ENCODE measurements at places on chromosomes 5 and 9. TPM values are rescaled to one million over a fixed set of nuclear protein-coding genes. Genes with fewer than 3 reads are reported as not detected.

DNA sequence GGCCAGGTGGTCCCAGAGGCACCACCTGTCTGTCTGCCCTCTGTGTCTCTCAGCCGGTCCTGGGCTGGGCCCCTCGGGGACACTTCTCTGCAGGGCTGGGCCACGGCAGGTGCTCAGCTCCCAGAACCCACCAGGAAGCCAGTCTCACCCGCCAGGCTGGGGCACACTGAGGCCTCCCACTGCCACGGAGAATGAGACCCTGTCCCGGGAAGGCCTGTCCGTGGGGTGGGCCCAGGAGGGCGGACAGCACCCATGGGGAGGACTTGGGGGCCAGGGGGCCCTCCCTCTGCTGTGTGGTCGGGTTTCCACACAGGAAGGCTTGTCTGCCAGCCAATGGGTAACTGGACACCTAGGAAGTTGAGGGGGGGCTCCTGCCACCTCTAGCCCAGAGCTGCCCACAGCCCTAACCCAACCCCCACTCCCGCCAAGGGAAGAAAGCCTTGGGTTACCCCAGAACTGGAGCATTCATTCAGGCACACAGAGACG is 4.1 kb upstream of the TUBB4B start:
- no peak for DNase-seq

GRCh38 chr5:69493396-69494133 is 975 bp downstream of the OCLN start:
- peak; percentile 32 for DNase-seq

- no peak for DNase-seq
Observed at GRCh38 chr9:129990269-129991010, 52.5 kb downstream of the FNBP1 start.

DNA sequence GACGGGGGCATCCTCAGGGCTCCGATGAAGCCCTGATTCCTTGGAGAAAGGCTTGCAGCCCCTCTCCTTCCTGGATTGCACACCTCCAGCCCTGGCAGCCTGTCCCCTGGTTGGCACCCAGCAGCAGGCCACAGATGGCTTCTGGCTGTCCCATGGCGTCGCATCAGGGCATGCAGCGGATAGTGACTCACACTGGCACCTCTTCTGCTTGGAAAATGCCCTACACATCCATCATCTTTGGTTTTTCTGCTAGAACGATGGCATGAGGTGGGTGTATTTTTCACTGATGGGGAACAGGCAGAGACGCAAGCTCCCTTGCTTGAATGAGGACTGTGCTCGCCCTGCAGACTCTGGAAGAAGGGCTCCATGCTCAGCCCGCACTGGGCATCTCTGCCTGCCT is 23.2 kb upstream of the IER5L start:
- no peak for DNase-seq

- DNase-seq: no peak
Observed at GRCh38 chr5:138533973-138534941, 8.8 kb downstream of the ETF1 start.

- DNase-seq: no peak
Observed at GRCh38 chr9:33320230-33320567, 29.9 kb downstream of the NFX1 start.

DNA sequence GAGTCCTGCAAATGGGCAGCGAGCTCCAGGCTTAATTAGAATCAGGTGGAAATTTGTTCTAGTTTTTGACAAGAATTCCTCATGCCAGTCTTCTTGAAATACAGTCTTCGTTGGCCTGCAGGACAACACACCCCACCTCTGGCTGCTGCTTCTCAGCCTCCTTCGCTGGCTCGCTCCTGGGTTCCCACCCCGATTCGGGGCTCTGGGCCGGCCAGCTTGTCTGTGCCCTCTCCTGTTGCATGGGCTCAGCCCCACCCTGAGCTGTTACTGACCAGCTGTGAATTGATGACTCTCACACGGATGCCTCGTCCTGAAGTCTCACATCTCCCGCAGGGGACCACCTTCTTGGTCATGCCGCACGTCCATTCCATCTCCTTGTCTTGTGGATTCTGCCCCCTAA is 21.0 kb downstream of the PSD2 start:
- no peak for DNase-seq

PTGS1 gene
- 3.4 TPM for total RNA-seq

GRCh38 chr5:178438796-178439195 is 151.4 kb downstream of the COL23A1 start:
- no peak for DNase-seq

- no peak for DNase-seq
Observed at GRCh38 chr9:17342696-17343095, 207.9 kb downstream of the CNTLN start.

C5orf46 gene
- 2.8 TPM for total RNA-seq

- DNase-seq: no peak
Observed at GRCh38 chr9:90898228-90898627, 96.6 kb downstream of the SYK start.

- no peak for DNase-seq
Observed at GRCh38 chr9:95498641-95499040, 18.1 kb downstream of the PTCH1 start.

DNA sequence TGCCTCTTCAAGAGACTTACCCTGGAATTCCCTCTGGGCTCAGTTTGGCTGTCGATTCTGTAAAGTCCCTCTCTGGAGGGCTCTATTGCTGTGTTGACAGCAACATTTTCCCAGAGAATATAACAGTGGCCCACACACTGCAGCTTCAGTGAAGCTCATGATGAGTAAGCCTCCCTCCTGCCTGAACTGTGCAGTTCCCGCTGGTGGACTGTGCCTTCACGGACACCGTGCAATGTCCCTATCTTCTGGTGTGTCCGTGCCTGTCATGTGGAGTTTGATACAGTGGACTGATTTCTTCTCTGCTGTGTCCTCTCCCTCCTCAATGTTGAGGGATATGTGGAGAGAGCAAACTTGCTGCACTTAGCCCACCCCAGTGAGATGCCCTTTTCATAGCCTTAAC is 109.0 kb downstream of the NTRK2 start:
- no peak for DNase-seq

DNA sequence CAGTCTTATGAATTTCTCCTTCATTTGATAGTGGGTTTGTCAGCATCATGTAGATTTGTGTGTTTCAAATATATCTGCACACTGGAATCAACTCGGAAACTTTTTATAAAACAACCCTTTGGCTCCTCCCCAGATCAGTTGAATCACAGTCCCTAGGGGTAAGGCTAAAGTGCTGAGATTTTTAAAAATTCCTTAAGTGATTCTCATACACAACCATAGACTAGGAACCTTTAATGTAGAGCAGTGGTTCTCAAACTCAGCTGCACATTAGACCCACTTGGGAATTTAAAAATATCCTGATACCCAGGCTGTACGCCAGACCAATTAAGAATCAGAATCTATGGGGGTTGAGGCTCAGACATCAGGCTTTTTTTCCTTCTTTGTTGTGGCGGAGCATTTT is 17.5 kb upstream of the JAK2 start:
- no peak for DNase-seq

PCDHGA8 gene
- 9.1 TPM for total RNA-seq

DNA sequence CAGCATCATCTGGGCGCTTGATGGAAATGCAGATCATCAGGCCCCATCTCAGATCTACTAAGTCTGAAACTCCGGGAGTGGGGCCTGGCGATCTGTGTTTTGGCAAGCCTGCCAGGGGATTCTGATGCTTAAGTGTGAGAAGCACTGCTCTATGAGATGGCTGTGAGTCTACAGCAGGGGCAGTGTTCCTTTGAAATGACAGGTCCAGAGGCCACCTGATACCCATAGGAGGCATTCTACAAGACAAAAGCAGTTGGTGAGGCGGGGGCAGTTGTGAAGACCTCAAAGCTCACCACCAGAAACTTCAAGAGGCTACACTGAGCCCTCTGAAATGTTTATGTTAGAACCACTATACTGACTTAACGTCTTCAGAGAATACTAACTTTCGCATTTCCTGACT is 86.9 kb upstream of the SPATA31D4 start:
- no peak for DNase-seq

DNA sequence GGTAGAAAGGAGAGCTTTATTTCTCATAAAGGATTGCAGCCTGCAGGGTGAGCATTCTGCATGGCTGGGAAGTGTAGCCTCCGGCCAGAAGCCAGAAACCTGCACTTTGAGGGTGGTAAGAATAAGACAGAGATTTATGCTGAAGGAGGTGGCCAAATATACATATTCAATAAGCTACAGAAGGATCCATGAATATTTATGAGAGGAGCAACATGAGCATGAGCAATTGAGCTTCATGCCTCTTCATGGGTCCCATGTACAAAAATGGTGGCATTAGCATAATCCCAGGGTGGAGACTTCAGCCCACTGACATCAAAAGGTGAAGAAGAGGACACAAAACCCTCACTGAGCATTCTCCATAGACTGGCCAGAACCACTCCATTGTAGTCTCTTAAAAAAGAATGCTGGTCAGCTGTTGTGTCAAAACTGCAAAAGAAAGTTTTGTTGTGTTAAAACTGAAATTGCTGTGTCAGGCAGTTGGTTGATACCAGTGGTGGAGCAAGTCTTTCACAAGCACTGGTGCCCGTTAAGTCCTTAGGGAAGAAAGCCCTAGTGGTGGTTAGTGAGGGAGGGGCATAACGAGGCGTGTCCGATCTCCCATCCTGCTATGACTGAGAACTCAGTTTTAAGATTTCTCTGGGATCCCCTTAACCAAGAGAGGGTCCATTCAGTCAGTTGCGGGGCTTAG is 160.8 kb upstream of the MAP1B start:
- no peak for DNase-seq

DNA sequence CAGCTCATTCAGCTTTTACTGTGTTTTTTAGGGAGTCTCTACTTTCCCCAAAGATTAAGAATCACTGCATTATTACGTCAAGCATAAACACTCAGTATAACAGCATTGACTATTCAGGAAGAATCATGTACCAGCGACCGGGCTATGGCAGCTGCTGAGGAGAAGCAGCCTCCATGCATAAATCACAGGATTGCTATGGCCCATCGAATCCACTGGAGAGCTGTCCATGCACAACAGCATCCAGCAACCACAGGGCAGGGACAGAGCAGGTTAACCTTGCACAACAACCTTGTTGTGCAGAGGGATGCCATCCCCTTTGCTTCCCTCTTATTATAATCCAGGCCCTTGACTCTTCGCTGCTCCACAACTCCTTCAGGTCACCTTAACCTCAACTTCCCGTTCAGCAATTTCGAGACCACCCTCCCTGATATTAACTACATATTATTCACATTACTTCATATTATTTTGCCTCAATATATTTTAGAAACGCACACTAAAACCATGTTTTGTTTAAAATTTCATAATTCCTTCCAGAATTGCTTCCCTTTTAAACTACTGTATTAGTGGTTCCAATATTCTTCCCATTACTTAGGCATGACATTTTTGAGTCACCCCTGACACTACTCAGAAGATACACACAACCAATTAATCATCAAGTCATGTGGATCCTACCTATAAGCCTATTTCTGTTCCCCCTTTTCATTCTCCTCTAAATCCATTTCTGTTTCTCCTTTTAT is 991 bp downstream of the IARS1 start:
- DNase-seq: no peak

BTNL3 gene
- not detected for total RNA-seq

- no peak for DNase-seq
Observed at GRCh38 chr5:137564398-137564961, 65.4 kb upstream of the SPOCK1 start.

Data from left ventricle myocardium superior (tissue), 1 donor.